ENCODE measurements at places on chromosomes 6 and 20.

DNA sequence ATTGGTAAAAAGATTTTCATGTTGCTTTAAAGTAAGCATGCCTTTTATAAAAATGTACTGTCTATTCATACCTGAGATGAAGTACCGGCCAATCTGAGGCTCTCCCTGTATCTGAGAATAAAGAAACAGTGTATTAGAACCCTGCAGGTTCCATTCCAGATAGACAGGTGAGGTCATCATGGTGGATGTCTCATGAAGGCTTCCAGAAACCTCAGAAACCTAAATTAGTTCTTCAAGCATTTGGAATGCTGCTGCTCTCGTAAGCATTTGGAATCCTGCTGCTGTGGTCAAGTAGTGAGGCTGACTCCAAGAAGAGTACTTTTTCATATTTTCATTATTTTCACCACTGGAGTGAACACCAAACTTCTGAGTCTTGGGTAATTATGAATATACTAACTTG lies 642.3 kb downstream of the MAFB start:
- no peak for DNase-seq

DNA sequence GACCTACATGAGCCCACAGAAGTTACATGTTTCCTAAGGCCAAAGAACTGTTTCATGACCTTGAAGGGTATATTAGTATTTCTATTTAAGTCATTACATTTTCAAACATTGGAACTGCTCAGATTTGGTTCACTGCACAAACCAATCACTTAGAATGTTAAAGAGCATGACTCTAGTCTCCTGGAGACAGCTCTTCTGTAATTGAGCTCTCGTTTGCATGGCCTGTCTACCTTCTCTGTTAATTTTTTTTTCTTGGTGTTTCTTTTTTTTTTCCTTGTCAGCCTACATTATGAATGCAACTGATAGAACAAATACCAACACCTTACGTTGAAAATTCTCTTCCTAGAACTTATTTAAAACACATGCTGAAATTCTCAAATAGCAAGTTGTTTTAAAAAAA lies 860.2 kb upstream of the MAP3K7 start:
- DNase-seq, result no peak

DNA sequence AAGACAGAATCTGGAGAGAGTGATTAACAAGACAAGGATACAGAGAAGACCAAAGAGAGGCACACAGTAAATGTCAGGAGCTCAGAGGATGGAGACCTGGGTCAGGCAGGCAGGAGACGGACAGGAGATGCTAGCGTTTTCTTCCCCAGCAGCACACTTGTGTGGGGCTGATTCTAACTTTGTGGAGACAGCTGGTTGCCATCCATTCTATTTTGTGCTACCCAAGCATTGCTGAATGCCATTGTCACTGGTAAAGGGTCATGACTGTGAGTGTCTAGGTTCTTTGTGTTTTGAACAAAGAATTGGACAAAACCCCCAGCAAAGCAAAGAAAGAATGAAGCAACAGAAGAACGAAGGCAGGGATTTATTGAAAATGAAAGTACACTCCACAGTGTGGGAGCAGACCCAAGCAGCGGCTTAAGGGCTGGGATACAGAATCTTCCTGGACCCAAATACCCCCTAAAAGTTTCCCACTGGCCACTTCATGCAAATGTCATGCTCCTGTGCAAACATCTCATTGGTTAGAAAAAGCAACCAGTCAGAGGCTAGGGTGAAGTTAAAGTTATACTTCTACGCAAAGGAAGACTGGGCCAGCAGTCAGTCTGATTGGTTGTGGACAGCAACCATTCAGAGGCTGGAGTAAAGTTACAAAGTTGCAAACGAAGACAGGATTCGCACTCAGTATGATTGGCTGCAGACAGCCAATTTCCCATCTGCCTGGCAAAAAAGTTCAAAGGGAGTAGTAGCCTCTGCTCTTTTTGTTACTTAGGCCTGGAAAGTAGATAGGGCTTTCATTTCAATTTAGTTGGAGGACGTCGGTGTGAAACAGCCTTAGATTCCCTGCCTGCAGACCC lies 17.5 kb downstream of the PTK7 start:
- DNase-seq, result no peak

- DNase-seq, result no peak
These were observed 97.2 kb upstream of the PDE10A start for GRCh38 chr6:165760126-165760802.

DNA sequence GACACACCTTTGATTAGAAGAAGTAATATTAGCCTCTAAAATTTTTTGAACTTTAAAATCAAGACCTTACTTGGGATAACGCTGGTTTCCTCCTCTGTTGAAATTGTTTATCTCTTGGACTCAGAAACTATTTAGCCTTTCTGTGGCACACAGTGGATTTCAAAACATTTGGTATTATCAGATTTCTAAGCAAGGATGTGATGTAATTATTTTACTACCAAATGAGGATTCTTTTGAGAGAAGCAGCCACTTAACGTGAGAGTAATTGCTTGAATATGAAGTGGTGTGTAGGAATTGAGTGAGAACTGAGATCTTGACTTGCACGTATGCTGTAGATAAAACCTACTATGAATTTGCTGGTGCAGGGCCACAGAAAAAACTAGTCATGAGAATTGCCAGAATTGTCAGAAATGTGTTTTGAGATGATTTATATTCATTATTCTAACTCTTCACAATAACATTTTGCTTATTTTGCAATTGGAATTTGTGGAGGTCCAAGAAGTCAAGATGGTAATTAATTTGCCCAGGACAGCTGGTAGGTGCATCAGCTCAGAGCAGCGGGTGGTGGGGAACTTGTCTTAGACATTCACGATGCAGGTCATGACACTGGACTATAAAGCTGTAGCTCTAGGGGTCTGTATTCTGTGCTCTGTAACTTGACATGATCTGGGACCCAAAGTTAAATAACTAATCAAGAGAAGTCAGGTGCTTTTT lies 53.4 kb downstream of the AKAP12 start:
- no peak for DNase-seq

Data from prostate gland (tissue), 2 donors.